ENCODE measurements at places on chromosomes 4 and X.

DNA sequence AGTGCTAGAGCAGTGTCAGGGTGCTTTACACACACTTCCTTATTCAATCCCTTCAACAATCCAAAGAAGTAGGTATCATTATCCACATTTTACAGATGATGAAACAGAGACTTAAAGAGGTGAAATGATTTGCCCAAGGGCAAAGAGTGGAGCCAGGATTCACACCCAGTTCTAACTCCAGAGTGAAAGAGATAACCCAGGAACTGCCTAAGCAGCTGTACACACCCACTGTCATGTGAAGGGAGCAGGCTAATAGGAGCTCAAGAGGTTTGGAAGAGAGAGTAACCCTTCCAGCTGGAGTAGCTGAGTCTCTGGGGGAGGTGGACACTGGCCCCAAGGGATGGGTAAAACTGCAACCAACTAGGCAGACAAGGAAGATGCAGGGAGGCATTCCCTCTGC is 92.5 kb downstream of the FBXL5 start:
- DNase-seq, result no peak

DNA sequence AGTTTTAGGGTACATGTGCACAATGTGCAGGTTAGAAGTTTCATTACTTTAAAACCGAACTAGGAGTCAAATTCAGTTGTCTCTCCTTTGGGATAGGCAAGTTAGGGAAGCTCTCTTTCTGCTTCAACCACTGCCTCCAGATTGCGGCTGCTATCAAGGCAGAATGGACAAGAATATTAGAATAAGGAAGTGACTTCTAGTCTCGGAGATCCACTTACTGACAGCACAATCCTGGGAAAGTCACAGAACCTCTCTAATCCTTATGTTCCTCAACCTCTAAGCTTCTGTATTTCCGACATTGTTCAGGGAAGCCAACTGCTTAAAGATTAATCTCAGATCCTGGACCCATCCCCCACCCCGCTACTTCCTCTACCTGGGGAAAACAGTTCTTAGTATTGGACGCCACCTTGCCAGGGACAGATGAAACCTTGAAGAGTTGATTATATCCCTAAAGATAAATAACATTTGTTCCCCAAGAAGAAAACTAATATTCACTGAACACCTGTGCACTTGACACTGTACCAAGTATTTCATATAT is 2.1 kb downstream of the NUP62CL start:
- DNase-seq, result no peak

- no peak for DNase-seq
Observed at GRCh38 chrX:47501226-47502074, 18.4 kb upstream of the ZNF41 start.

- no peak for DNase-seq
Observed at GRCh38 chr4:147049946-147050345, 104.3 kb upstream of the TTC29 start.

DNA sequence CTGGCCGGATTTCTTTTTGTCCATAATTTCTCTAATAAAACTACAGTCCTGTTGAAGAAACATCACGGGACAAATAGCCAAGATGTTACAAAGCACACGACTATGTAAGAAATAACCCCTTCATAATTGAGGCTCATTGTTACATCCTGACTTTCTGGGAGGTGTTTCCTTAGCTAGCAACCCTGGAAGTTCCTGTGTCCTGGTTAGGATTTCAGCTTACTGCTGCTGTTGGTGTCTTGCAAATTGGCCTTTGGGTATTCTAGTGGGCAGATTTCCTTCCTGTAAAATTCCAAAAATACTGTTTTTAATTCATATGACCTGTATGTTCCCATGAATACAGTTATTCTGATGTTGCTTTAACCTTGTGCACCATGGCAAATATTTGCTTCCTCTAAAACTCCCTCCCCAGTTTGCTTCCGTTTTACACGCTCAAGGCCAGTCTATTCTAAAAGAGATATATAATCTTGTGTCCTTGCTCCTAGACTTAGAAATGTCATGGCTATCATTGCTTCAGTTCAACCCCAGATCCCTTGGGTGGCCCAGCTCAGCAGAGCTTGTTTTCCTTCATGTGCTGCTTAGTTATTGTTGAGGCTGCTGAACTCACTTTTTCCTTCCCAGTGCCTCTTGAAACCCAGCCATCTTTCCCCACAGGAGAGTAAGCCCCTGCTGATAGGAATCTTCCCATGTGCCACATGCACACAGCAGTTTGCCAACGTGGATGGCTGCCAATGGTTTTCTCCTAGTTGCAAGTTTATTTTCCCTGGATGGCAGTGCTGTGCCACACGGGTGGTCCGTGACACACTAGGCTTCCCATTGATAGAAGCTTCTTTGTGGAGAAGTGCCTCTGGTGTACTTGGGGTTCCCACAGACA is 75.8 kb downstream of the TSPAN7 start:
- DNase-seq, result no peak

- no peak for DNase-seq
Observed at GRCh38 chrX:11666952-11667685, 1.4 kb upstream of the ARHGAP6 start.

DNA sequence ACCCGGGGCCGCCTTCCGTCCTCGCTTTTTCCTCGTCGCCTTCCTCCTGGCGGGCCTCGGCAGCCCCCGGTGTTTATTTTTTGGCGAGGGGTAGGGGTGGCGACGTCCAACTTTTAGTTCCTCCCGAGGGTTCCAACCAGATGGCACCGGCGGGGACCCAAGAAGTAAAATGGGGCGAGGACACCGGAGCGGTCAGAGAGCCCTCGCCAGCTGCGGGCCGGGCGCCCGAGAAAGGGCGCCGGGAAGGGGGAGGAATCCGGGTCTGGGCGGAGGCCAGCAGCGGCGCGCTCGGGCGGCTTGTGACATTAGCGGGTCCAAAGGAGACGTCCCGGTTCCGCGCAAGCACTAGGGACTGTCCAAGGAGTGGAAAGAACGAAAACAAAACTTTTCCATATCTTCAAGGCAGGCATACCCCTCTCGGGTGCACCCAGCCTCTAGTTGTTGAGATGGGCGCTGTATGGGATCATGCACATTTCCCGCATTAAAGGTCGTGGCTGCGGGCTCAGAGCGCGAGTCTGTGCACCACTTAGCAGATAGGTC is 691 bp upstream of the USP46 start:
- peak; percentile 43 for DNase-seq

- no peak for DNase-seq
Observed at GRCh38 chrX:132227383-132228112, 8.3 kb upstream of the RAP2C start.

GRCh38 chr4:77669946-77670590 is 64.4 kb downstream of the CXCL13 start:
- DNase-seq, result no peak

DNA sequence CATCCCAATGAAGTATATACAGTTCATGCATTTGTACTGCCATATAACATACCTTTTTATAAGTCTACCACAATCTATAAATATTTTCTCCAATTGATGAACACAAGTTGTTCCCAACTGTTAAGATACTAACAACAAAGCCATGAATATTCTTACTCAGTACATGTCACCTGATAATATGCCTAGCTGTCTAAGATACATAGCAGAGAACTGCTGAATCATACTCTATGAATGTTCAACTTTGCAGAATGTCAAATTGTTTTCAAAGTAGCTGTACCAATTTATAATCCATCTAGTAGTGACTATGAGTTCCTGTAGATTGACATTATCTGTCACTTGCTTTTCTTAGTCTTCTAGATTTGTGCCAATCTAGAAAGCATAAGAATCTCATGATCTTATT is 84.9 kb downstream of the RAB28 start:
- DNase-seq, result no peak

DNA sequence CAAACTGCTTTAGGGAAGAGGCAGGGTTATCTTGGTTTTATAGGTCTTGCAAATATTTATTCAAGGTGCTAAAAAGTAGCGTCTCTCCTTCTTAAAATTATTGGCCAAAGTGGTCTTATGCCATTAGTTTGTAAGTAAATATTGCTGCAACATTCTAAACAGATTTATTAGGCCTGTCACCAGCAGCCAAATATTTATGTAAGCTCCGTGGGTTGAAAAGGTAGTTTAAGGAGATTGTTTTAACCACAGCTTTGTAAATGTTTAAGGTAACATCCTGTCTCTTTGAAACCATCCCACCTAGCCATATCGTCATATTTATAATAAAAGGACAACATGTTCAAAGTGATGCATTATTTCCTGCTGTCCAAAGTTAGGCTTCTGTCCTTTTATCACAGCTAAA is 210.1 kb upstream of the LNX1 start:
- no peak for DNase-seq

DNA sequence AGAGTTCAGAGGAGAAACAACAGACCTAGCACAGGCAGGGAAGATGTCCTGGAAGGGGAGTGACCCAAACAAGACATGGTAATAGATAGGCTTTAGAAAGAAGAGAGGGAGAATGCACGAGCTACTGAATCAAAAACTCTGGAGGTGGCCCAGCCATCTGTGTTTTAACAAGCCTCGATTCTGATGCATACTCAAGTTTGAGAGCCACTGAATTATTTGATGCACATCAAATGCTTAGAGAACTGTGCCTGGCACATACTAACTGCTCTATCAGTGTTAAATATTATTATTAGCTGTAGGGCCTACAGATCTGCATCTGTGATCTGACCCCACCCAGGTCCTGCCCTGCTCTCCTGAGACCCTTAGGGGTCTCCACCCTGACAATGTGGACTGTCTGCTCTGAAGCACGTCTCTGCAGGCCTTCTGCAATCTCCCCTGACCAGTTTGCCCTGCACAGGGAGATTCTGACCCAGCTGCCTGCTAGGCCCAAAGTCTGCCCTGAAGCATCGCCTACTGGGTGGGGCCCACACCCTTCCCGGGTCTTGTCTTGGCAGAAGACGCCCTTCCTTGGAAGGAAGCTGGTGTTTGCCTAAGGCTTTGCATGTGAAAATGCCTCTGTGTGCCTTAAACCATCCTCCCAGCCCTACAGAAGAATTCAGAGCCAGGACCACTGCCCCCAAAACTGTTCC is 201.5 kb upstream of the KLF3 start:
- no peak for DNase-seq

- DNase-seq, result peak; percentile 28
Observed at GRCh38 chr4:125317525-125317877, 2.7 kb downstream of the FAT4 start.

GRCh38 chr4:8644461-8644891 is 51.9 kb downstream of the CPZ start:
- no peak for DNase-seq

DNA sequence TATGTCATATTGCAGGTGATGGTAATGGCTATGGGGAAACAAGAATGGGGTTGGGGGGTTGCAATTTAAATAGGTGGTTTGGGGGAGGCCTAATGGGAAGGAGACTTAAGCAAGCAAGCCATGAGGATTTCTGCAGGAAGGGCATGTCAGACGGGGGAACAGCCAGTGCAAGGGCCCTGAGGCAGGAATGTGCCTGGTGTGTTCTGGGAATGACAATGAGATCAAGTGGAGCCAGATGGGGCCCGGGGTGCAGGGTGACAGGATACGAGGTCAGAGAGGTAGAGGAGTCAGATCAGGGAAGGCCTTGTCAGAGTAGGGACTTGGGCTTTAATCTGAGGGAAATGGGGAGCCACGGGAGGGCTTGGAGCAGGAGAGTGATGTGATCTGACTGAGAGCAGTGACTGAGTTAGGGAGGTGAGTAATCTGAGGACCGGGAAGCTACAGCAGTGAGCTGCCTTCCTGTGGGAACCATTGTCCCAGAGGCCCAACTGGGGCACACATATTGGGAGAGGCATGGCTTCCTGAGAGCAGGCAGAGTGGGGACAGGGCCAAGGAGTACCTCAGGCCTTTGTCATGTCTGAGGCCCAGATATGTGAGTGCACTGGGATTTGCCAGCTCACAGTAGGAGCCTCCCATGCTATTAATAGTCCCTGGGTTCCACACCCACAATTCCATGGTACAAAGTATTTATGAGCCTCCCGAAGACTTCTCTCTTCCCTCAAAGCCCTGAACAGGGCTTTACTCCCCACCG is 139.8 kb downstream of the BCOR start:
- DNase-seq, result no peak

DNA sequence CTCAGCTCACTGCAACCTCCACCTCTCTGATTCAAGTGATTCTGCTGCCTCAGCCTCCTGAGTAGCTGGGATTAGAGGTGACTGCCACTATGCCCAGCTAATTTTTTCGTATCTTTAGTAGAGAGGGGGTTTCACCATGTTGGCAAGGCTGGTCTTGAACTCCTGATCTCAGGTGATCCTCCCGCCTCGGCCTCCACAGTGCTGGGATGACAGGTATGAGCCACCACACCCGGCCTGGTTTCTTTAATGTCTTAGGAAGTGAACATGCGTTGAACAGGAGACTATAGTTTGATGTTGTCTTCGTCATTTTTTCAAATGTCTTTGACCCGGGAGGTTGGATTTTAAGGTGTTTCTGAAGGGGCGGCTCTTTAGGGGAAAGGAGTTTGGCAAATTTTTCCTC is 91.0 kb downstream of the DHRSX start:
- no peak for DNase-seq

GRCh38 chr4:22477136-22477812 is 38.6 kb downstream of the ADGRA3 start:
- no peak for DNase-seq

DNA sequence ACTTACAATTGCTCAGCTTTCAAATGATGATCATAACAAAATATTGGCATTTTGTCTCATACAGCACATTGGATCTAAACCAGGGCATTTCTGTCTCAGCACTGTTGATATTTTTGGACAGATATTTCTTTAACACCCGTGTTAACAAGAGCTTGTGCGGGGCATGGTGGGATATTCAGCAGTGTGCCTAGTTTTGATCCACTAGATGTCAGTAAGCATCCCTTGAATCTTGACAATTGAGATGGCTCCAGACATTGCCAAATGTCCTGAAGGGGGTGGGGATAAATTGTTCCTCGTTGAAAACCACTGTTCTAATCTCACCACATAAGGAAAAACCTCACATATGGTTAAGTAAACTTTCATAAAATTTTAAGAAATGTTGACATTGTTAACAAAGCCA is 806.3 kb downstream of the STIM2 start:
- no peak for DNase-seq

- no peak for DNase-seq
Observed at GRCh38 chr4:153987291-153987690, 198.4 kb upstream of the SFRP2 start.

DNA sequence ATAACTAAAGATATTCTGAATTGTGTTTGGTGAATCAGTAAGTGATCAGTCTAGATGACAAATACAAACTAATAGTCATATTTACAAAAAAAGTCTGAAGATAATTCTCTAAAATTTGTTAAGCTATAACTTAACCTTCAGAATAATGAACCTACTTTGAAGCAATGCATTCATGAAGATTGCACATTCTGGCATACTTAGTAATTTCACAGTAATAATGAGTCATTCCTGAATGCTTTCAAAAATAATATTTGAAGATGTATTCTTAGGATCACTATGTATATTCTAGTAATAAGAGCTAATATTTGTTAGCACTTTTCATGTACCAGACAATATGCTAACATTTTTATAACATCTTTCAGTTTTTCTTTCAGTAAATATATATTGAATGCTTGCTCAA is 756.7 kb upstream of the SLIT2 start:
- DNase-seq, result no peak

GRCh38 chrX:49884290-49884862 is 5.1 kb downstream of the USP27X start:
- DNase-seq, result no peak

- no peak for DNase-seq
Observed at GRCh38 chr4:145755802-145756201, 75.9 kb downstream of the C4orf51 start.
